Stimulated activated CD8-positive, alpha-beta memory T cell treated with anti-CD3 and anti-CD28 coated beads, Interleukin-4, amount 100 ng/mL, for 4 hours (primary cell): ENCODE measurements at places on chromosomes 4 and X.

DNA sequence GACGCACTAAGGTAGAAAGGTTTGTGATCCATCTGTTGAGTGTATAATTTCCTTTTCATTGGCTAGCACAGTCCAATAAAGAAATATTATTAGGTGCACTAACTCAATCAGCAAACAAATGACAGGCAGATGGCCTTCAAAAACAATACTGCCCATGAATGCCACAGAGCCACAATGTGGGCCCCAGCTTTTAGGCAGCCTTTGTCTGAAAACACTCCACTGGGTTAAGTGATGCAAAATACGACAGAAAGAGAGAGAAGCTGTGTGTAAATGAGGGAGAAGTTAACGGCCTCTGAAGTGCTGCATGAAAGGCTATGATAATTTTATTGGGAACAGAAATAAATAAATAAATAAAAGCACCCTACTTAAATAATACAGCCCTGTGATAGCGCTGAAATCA is 274.6 kb downstream of the NKX6-1 start:
- DNase-seq, result no peak

- DNase-seq, result no peak
Measured at GRCh38 chr4:8725845-8726244, 133.3 kb downstream of the CPZ start.

GRCh38 chr4:161321706-161322105 is 842.1 kb downstream of the FSTL5 start:
- no peak for DNase-seq

DNA sequence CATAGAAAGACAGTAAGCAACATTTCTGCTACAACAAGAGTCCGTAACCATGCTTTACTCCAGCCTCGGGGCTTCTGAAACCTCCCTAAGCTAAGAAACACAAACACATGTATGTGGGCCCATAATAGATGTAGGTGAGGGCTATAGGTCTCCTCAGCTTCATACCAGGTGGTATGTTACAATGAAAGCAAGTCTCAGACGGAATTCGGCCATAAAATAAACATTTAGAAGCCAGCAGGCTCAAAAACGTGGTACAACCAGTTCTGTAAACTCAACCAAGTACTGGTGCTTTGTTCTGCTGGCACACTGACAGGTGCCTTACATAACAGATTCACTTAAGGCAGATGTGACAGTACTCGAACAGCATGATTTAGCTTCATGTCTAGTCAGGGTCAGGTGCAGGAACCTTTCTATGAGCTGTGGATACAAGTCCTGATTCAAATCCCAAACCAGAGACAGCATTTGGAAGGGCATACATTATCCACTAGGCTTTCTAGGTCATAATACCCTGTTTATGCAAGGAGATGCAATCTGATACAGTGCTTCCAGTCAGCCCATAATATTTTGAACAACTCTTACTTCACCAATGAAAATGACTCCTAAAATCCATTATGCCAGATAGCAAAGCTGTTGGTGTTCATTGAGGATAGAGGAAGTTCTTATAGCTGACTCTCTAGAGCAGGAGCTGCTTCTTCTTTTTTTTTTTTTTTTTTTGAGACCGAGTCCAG is 113.8 kb upstream of the ENPP6 start:
- DNase-seq, result no peak

GRCh38 chr4:93061826-93062225 is 758.1 kb downstream of the GRID2 start:
- DNase-seq, result no peak
